ENCODE measurements at places on chromosomes 6 and 20.

DNA sequence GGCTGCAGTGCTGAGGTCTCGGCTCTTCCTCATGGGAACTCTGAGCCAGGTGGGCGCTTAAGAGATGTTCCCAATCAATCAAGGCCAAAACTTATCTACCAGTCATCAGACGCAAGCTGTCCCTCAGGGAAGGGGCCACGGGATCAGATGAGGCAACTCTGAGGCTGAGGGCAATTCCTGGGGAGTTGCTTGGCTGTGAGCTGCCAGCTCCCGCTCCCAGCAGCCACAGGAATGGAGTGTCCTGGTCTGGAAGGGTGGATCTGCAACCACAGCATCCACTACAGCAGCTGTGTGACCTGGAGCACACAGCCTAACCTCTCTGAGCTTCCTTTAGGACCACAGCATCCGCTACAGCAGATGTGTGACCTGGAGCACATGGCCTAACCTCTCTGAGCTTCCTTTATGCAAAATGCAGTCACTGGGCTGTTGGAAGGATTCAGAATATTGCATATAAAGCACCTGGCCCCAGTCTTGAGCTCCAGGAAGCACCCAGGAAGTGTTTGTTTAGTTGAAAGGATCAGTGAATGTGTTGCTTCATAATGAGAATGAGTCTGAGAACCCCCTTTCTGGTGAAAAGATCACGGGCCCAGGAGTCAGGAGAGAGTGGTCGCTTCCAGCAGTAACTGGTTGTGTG, 60.9 kb downstream of the TFAP2C start:
- DNase-seq: no peak

DNA sequence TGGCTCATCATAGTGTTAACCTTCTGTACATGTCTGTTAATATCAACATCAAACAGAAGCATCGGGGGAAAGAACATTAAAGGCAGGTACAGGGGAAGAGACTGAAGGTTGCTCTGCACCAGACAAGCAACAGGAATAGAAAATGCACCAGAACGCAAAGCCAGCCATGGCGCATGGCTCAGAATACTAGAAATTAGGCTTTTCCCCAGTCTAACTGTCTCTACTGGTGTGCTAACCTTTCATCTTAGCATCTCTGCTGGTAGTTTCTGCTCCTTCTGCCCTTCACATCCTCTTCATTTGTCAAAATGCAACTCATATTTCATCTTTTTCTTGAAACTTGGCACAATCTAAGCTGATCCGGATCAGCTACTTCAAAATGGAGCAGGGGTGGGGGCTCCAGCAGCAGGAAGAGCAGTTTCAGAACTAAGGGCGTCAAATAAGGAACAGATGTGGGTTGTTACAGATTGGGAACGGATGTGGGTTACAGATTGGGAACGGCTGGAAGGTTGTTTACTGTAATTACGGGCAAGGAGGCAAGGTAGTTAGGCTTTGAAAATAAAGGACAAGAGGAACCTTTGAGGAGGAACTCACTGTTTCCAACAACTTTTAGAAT, 13.1 kb upstream of the RNASET2 start:
- DNase-seq: no peak

DNA sequence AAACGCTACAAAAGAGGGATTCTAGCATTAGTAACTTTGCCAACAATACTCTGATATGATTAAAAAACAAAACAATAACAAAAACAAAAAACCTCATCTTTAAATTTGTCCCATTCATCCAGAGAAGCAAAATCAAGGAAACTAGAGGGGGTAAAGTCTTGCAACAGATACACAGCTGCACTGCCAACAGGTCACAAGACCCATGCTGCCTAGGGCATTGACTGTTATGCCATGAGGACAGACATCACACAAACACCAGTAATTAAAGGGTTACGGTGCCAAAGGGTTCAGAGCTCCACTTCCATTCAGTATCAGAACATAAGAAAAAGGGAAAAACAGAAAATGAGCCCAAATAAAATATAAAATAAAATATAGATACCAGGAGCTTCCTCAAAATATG, 1.6 kb downstream of the TBC1D20 start:
- DNase-seq: no peak

DNA sequence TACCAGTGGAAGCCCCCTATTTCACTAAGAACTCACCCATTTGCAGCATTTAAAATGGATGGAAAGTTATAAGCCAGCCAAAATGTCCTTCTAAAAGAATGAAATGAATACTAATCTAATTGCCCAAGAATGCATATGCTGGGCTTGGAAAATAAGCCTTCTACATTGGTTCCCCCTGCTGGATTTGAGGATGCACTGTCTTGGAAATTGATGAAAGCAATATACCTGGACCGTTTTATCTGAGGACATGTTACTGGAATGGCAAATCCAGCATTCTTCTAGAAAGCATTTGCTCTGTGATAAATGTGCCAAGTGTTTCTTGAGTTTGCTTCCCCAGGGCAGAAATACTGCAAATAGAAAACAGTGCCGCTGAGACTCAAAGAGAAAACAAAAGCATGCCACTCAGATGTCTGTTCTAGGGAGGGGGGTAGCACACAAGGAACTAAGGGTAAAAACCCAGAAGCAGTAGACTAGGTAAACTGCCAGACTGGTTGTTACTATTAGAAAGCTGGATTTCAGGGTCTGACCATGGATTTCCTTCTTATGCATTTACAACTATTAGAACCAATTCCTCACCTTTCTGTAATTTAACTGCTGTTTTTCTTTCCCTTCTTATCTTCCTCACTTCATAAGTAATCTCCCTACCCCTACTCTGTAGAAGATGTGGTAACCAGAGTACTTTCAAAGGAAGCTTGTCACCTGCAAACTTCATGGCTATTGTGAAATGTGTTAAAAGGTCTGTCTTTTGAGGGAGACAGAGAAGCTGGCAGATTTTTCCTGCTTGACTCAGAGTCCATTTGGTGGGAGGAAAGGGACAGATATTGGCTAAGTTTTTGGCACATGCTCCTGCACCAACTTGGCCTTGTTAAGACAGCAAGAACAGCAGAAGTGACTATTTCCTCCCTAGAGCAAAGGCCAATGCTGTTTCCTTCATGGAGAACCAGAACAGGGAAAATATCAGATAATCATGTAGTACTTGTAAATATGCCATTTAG, 642.6 kb downstream of the KIF16B start:
- no peak for DNase-seq

- DNase-seq: no peak
Measured at GRCh38 chr20:16615199-16615598, 42.0 kb upstream of the KIF16B start.

GRCh38 chr6:28134716-28135115, 7.0 kb upstream of the ZKSCAN8 start:
- no peak for DNase-seq

GRCh38 chr20:5973172-5973571, 22.7 kb downstream of the MCM8 start:
- no peak for DNase-seq

GRCh38 chr6:35713006-35713767, 23.6 kb upstream of the ARMC12 start:
- DNase-seq: no peak

- DNase-seq: no peak
Measured at GRCh38 chr20:44091026-44091425, 96.0 kb downstream of the JPH2 start.

DNA sequence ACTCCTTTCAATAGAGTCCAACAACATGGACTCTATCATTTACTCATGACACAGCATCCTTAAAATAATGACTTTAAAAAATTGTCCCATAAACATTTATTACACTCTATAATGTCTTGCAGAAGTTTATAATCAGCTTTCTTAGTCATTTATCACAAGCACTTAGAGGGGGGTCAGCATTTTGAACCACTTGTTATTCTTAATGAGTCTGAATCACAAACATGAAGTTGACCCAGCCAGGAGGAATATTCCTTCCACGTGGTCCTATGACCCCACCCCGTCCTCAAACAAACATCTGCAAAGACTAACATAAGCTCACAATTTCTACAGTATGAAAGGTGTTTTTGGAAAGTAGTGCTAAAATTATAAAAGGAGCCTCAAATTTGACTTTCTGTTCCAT, 91.1 kb downstream of the MTFR2 start:
- DNase-seq: no peak

All from activated CD4-positive, CD25-positive, alpha-beta regulatory T cell treated with anti-CD3 and anti-CD28 coated beads, Interleukin-2, amount 50 U/mL, for 72 hours (primary cell).